ENCODE measurements at places on chromosomes 3 and 15.
A peak's percentile ranks its signal among the peaks of the same experiment; 100 is the strongest.

- DNase-seq, result no peak
Measured at GRCh38 chr15:79943820-79944219, 27.2 kb downstream of the BCL2A1 start.

DNA sequence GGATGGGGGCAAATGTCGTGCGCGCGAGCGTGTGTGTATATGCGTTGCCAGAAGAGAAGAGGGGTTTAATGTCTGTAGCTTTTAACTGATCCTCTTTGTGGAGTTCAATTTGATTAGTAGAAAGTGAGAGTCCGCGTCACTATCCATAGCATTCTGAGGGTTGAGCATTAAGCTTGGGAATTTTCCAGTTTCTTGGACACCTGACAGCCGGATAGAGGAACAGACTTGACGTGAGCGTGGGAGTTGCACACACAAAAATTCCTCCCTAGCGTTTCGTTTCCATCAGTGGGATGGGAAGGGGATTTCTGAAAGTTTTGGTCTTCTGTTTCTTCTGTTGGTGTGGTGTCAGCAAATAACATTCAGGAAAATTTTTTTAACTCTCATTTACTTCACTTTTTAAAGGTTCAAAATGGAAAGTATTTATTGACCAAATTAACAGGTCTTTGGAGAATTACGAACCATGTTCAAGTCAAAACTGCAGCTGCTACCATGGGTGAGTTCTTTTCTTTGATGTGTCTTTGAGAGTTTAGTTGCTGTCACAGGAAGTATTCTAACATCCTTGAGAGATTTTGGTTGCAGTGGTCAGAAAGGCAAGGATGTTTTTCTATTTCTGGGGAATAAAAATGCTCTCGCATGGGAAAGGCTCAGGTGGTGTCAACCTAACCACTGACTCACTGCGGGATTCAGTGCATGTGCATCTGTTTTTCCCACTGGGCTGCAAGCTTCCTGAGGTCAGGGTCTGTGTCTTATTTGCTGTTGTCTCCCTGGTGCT is 841 bp downstream of the POGLUT1 start:
- DNase-seq, result no peak

DNA sequence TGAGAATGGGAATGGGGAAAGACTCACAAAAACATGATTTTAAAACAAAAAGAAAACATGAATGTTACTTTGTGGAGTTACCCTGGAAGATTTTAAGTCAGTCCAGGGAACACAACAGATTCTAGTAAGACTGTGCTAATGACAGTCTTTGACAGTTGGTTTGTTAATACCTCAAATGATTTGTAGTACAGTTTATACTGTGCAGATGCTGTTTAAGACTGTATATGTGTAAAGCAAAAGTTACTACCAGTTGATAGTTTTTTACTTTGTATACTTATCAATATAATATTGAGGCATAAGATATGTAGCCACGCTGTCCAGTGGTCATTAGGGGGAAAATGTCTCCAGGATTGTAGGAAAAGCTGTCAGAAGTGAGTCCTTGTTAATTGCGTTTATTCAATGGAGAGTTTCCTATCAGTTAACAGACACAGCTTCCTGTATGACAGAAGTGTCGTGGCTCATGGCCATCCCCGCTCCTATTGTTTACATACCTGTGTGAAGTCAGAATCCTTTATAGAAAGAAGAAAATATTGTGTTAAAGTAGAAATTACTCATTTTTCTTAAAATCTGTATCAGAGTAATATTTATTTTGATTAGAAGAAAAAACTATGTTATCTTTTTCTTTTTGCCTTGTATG is 36.0 kb downstream of the NKIRAS1 start:
- no peak for DNase-seq

- no peak for DNase-seq
Measured at GRCh38 chr3:132804498-132804897, 82.3 kb upstream of the NPHP3 start.

GRCh38 chr3:191303596-191303995 is 25.6 kb upstream of the CCDC50 start:
- no peak for DNase-seq

DNA sequence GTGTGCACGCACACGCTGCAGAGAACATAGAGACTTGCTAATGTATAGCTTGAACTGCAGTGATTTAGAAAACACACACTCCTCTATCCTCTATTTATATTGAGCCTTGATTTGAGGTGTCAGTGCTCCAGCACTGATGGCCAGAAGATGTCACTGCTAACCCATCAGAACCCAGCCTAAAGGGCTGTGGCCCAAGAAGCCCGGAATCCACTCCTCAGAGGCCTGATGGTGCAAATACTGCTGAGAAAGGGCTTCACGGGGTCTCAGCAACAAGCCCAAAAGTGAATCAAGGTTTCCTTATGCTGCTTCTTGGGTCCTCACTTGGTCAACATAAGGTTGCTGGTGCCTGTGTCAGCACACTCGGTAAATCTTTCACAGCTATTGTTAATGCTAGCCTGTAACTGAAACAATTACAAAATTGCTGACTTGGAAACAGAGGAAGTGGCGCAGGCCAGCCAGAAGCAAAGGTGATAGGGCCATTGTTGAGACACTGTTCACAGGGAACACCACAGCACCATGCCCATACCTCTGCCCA is 60.3 kb downstream of the HEG1 start:
- peak; percentile 62 for DNase-seq

DNA sequence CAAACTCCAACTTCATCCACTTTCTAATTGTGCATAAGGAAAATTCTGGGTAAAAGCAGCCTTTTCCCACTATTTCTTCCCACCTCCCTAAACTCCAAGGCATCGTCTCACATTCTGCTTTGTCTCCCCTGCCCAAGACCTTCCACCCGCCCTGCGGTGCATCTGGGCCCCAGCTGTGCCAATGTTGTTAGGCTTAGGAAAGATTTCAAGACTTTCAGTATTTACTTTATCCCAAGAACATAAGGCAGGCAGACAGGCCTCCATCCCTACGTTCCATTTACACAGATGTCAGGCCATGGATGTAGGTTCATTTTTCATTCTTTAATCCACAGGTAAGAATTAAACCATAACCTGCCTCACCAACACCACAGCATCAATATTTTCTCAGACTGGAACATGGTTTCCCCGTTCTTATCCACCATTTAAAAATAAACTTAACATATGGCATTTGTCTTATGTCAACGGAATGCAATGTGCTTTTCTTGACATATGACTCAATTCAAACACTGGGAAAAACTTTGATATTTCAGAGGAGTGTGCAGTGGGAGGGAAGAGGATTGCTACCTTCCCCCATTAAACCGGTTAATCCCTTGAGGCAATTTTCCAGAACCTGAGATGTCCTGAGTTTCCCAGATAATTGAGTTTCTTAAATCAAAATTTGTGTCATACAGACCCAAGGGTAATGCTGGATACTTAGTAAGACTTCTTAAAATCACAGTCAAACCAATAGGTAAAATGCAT is 238.0 kb upstream of the LRIG1 start:
- no peak for DNase-seq

DNA sequence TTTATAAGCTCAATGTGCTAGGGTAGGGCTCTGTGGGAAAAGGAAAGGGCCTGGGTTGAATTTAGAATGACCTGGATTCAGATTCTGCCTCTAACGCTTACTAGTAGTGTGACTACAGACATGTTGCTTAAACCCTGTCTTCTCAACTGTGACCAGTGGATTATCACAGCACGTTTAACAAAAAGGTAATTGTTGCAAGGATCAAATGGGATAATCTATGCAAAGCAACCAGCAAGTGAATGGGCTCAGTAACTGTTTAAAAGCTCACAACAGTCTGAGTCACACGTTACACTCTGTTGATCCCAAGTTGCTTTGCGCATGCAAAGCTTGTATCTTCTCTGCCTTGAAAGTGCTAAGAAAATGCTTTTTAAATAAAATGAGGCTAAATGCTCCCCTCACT is 236.5 kb downstream of the IL20RB start:
- DNase-seq, result no peak

DNA sequence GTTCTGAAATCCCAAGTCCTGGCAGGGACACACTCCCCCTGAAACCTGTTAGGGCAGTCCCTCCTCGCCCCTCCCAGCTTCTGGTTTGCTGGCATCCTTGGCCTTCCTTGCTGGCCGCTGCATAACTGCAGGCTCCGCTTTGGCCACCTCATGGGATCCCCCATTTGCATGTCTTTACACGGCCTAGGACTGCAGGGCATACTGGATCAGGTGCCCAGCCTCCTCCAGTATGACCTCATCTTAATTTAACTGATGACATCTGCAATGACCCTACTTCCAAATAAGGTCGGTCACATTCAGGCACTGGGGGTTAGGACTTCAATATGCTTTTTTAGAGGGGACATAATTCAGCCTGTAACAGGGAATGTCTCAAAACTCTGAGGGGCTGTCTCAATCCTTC is 173.3 kb downstream of the RAB11A start:
- no peak for DNase-seq

DNA sequence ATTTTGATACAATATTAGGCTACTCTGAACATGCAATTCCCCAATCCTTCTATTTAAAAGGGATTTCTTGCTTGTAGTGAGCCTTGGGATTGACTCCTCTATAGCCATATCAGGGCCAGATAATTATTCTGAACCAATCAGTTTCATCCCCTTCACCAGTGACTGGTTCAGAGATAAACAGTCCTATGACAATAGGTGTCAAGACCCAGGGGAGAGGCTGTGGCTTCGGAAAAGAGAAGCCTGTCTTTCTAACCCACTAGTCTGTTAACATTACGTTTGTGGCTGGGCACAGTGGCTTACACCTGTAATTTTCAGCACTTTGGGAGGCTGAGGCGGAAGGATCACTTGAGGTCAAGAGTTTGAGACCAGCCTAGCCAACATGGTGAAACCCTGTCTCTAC is 6.2 kb upstream of the ISLR2 start:
- no peak for DNase-seq

- DNase-seq, result no peak
Measured at GRCh38 chr3:69568458-69568857, 170.8 kb upstream of the MITF start.

GRCh38 chr3:49007771-49008528 is 759 bp downstream of the WDR6 start:
- peak; percentile 83 for DNase-seq

DNA sequence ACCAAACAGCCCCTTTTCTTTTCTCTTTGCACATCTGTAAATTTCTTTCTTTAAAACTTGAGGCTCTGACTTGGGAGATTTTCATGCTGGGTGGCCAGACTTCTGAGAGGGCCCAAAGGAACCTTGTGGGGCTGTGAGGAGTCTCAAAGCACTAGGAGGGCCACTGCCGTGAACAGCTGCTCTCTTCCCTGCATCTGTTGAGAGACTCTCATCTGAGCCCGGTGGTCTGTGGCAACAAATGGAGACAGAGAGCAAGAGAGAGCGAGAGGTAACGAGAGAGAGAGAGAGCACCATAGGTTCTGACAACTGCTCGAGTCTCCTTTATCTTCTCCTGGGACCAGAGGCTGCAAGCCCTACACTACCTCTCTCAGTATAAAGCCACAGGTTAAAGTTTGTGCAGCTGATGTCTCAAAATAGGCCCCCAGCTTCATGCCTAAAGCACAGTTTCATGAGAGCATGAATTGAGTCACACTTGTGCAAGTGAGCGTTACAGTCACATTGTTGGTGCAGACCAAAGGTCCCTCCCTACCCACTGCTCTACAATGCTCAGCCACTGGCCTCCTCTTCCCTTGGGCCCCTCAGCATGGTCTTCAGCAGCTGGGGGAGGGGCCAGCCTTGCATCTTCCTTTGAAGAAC is 60.7 kb downstream of the ZNF621 start:
- DNase-seq, result no peak

DNA sequence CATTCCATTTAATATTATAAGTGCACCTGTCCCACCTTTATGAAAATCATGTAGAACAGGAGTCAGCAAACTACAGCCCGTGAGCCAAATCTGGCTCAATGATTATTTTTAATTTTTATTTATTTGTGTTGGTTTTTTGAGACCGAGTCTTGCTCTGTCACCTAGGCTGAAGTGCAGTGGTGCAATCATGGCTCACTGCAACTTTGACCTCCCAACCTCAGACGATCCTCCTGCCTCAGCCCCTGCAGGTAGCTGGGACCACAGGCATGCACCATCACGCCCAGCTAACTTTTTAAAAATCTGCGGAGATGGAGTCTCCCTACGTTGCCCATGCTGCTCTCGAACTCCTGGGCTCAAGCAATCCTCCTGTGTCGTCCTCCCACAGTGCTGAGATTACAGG is 42.0 kb downstream of the MYO1E start:
- DNase-seq, result no peak

DNA sequence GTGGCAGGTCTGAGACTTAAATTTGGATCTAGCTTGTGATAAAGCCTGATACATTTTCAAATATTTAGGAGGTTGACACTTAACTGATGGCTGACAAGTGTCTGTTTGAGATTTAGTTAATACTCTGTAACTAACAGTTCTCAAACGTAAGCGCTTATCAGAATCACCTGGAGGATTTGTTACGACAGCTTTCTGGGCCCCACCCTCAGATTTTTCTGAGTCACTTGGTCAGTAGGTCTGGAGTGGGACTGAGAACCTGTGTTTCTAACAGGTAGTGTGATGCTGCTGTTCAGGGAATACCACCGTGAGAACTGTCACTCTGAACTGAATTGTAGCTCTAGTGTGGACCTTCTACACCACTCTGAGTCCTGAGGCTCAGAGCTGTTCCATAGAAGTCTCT is 85.5 kb downstream of the CEMIP start:
- no peak for DNase-seq

DNA sequence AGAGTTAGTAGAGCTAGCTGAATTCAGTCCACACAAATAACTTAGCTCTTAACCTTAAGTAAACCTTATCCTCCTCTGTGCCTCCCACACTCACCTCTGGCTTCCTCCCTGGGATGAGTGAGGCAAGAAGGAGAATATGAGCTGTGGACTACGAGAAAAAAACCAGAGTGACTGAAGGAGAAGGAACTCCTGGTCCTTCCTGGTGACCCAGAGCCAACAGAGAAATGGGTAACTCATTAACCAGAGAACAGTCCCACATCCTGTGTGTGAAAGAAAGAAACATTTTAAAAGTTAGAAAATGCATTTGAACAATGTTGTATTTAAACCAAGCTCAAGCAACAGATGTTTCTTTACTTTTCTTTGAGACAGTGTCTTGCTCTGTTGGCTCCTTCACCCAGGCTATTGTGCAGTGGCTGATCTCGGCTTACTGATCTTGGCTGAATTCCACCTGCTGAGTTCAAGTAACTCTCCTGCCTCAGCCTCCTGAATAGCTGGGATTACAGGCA is 27.5 kb upstream of the FAM81A start:
- no peak for DNase-seq

GRCh38 chr15:66251065-66251789 is 2.3 kb downstream of the MEGF11 start:
- no peak for DNase-seq

DNA sequence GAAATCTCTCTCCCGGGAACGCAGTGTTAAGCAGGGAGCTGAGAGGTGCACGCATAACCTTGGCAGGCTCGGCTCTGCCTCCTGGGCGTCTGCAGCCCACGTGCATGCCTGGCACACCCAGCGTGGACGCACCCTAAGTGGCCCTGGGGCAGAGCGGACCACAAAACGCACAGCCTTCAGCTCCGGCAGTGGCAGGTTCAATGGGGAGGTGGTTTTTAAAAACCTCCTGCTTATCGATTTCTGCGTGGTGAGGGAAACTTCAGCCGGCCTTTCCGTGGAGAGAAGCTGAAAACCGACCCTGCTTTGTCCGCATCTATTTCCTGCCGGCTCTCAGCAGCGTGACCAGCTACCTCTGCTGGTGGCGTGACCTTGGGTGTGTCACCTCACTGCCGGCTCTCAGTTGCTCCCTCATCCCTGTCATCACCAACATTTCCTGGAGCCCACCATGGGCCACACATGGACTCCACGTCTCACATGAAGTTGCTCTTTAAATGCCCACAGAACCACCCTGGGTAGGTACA is 134.8 kb upstream of the MEF2A start:
- no peak for DNase-seq
